Activated T-cell treated with anti-CD3 and anti-CD28 coated beads, Interleukin-2, amount 50 U/mL, for 72 hours (primary cell): ENCODE measurements at places on chromosomes 2 and 18. TPM values are rescaled to one million over a fixed set of nuclear protein-coding genes. Genes with fewer than 3 reads are reported as not detected.
A peak's percentile ranks its signal among the peaks of the same experiment; 100 is the strongest.

Gene CPLX4
- total RNA-seq = not detected

Gene CCDC74A
- total RNA-seq = 4.3 TPM

Gene ZNF385B
- not detected for total RNA-seq

Gene AGXT
- total RNA-seq = not detected

Gene UGT1A8
- total RNA-seq = not detected

Gene SP9
- total RNA-seq = not detected

DNA sequence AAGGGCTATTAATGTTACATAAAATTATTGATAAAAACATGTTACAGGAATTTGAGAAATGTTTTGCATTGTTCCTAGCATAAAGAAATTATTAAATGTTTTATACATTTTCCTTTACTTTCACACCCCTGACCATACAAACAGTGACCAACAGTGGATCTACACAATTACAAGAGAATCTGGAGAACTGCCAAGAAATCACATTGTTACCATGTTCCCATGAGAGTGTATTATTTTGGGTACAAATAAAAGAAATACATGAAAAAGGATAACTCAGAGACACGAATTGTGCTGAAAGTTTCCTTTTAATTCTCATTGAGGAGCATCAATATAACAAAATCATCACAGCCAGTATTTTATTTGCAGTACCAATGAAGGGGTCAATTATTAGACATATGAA, 150.1 kb downstream of the WDPCP start:
- no peak for DNase-seq

GRCh38 chr2:68692511-68692910, 42.1 kb upstream of the ARHGAP25 start:
- DNase-seq = no peak

DNA sequence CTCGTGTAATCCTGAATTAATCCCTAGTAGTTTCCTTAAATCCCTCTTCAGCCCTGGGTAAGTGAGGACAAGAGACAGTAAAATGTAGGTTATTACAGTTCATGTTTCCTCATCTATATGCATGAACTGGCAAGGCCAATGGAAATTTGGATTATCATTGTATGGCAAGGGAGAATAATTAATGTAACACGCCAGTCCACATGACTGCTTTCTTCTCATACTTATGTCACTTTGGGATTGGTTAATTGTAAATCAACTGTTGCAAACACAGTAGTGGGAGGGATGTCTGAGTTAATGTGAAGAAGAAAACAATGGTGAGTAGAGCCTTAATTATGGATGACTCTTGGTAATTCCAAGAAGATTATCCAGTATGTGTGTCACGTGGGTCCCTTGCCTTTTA, 1.7 kb upstream of the SERPINB7 start:
- DNase-seq = no peak

GRCh38 chr2:42844901-42845821, 52.8 kb upstream of the HAAO start:
- no peak for DNase-seq

DNA sequence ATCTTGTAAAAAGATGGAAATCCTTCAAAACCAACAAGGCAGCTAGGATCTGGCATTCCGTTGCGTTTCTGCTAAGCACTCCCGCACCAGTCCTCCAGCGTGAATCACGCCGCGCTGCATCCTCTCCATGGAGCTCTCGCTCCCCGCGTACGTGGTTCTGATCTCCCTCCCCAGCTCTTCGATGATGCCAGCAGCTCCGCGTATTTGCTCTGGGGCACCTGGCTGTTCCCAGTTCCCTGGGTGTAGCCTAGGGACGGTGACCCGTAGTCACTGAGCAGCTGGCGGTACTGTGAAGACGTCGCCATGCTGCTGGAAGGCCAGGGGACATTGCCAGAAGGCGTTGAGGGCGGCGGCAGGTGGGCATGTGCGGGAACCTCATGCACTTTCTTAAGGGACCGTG, 407.5 kb downstream of the RNF144A start:
- DNase-seq = no peak

DNA sequence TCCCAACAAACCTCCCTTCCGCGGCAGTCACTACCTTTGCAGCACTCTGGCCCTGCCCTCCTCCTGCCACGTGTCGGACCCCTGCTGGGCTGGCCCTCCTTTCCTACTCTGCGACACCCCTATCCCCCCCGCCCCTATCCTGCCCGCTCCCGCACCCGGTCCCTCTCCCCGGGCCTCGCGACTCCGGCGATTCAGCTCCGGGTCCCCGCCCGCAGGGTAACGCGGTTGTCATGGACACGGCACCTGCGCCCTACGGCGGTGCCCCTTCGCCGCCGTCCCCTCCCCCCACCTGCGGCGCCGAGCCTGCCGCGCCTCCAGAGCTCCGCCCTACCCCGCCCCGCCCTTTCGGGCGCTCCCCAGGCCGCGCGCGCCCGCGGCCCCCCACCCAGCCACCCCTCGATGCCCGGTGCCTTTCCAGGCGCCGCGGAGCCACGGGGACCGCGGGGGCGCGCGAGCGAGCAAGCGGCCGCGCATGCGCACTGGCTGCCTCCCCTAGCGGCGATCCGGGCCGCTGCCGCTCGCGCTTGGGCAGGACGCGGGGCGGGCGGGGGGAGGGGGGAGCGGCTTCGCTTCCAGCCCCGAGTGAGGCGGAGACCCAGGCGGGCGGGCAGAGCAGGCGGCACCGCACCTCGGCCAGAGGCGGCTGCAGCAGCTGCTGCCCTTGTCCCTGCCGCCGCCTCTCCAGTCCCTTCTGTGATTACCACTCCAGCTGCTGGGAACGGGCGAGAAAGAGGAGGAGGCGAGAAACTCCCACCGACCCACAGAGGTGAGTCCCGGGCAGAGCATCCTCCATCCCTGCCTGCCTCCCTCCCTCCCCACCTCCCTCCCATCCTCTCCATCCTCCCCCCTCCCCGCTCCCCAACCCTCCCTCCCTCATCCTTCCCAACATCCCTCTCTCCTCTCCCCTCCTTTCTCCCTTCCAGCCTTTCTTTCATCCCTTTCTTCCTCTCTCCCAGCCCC, at the start of gene CTNNA2:
Gene CTNNA2 (plus strand): TSS at position 610 of the 960 bp plus-strand sequence.
- peak; percentile 10 for DNase-seq

DNA sequence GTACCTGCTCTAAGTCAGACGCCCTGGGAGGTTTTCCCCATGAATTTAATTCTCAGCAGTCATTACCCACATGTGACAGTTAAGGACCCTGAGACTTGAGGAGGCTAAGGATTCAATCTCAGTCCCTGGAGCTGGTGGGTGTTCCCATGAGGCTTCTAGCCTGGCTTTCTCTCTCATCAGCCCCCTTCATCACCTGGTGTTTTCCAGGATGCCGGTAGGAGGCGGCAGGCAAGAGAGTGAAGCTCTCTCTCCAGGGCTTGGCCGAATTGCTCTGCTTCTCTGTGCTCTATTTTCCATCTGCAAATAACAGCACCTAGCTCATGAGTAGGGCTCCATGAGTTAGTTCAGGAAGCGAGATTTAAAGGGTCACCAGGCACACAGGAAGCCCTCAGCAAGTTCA, 241.9 kb downstream of the PTPRM start:
- DNase-seq = no peak

GRCh38 chr2:38095996-38096861, 20.3 kb upstream of the CYP1B1 start:
- peak; percentile 76 for DNase-seq
